ENCODE measurements at places on chromosomes 1 and 21. TPM values are rescaled to one million over a fixed set of nuclear protein-coding genes. Genes with fewer than 3 reads are reported as not detected.

ATP1A4 gene
- total RNA-seq, result not detected

TTC34 gene
- total RNA-seq, result 0.58 TPM

SLC1A7 gene
- not detected for total RNA-seq

NLRP3 gene
- total RNA-seq, result not detected

TMIGD3 gene
- not detected for total RNA-seq

SLC45A1 gene
- not detected for total RNA-seq

ASTN1 gene
- total RNA-seq, result not detected

TNFSF4 gene
- 0.14 TPM for total RNA-seq

- H3K36me3 ChIP-seq, result peaks cover 15% of the 10 kb centered on the region
- DNase-seq, result no peak
- H3K4me3 ChIP-seq, result no peak overlapping the region
- H3K27me3 ChIP-seq, result no peaks in the 10 kb centered on the region
- H3K27ac ChIP-seq, result no peak overlapping the region
These were observed 5.2 kb downstream of the DUSP10 start for GRCh38 chr1:221736714-221737113.

DNA sequence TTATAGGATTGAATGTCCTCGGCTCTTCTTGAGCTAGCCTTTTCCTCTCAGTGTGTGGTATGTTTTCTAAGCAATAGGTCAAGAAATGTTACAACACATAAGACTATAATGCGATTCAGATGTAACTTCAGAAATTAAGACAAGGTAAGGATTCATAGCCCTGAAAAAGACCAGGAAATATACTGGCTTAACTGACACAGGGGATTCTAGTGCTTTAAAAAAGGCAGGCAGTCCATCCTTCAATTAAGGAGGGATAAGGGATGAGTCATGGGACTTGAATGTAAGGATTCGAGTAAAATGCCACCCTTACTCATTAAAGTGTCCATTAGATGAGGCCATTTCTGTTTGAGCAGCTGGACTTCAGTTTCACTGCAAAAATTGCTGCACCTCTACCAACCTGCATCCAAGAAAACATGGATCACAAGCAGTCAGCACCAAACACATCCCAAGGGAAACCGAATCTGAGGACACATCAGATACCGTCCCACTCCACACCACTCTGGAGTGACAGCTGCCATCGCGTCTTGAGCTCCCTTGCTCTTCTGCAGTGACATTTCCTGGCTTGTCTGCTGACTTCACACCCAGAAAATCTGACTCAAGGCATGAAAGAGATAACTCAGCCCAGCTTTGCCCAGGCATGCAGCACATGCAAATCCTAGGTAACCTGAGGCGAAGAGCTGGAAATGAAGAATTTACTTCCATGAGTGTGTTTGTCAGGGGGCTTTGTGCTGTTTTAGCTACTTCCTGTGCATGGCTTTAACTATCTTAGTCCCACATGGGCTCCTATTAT, 37.8 kb downstream of the NGF start:
- H3K27me3 ChIP-seq, result no peaks in the 10 kb centered on the region
- H3K4me1 ChIP-seq, result peaks cover 4% of the 10 kb centered on the region
- no peak overlapping the region for H3K4me3 ChIP-seq
- H3K36me3 ChIP-seq, result no peaks in the 10 kb centered on the region
- no peak overlapping the region for H3K27ac ChIP-seq
- no peak for DNase-seq

GRCh38 chr1:115229016-115229415, 109.0 kb downstream of the NGF start:
- peak overlapping the region; percentile 15 for H3K4me3 ChIP-seq
- DNase-seq, result no peak
- peak overlapping the region; percentile 11 for H3K27ac ChIP-seq
- H3K4me1 ChIP-seq, result no peaks in the 10 kb centered on the region

GRCh38 chr1:186872291-186872690, 43.5 kb downstream of the PLA2G4A start:
- no peak overlapping the region for H3K4me3 ChIP-seq
- DNase-seq, result no peak
- H3K27ac ChIP-seq, result no peak overlapping the region
- H3K27me3 ChIP-seq, result no peaks in the 10 kb centered on the region
- H3K4me1 ChIP-seq, result no peaks in the 10 kb centered on the region
- H3K36me3 ChIP-seq, result no peaks in the 10 kb centered on the region

GRCh38 chr1:26349188-26349876, 4.6 kb downstream of the CRYBG2 start:
- H3K27ac ChIP-seq, result no peak overlapping the region
- no peaks in the 10 kb centered on the region for H3K36me3 ChIP-seq
- no peak for DNase-seq
- H3K27me3 ChIP-seq, result no peaks in the 10 kb centered on the region

- DNase-seq, result no peak
- H3K36me3 ChIP-seq, result no peaks in the 10 kb centered on the region
- no peak overlapping the region for H3K27ac ChIP-seq
These were observed 106.3 kb downstream of the COL11A1 start for GRCh38 chr1:103002005-103002404.

DNA sequence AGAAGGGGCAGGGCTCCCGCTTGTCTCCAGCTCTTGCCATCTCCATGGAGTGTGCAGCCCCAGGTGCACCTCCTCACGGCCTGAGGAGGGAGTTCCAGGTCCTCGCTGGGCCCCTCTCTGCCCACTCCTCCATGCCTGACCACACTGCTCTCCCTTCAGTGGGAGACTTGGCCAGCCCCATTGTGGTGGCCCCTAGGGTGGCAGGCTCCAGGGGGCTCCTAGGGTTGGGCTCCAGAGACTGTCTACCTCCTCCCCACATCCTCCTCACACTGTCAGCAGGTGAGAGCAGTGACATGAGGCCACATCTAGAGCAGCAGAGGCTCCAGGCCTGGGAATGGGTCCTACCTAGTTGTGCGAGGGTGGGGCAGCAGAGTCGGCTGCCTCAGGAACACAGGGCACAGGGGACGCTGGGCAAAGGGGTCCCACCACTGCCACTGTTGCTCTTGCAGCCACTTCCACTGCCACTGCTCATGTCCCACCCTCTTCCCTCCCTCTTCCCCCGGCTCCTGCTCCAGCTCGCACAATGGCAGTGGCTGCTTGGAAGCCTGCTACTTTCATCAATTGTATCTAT, 514.8 kb downstream of the MRPL39 start:
- H3K4me1 ChIP-seq, result no peaks in the 10 kb centered on the region
- H3K27me3 ChIP-seq, result no peaks in the 10 kb centered on the region
- no peaks in the 10 kb centered on the region for H3K36me3 ChIP-seq
- H3K4me3 ChIP-seq, result no peak overlapping the region
- H3K27ac ChIP-seq, result no peak overlapping the region

DNA sequence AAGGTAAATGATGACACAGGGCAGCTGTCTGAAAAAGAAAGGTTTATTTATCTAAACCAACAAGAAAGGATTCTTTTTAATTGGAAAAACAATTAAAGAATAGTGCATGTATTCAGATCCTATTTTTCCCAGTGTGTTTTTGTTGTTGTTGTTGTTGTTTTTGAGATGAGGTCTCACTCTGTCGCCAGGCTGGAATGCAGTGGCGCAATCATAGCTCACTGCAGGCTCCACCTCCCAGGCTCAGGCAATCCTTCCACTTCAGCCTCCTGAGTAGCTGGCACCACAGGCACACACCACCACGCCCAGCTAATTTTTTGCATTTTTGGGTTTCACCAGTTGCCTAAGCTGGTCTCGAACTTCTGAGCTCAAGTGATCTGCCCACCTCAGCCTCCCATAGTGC, 22.1 kb downstream of the NEK2 start:
- no peaks in the 10 kb centered on the region for H3K36me3 ChIP-seq
- no peaks in the 10 kb centered on the region for H3K4me1 ChIP-seq
- DNase-seq, result no peak
- no peak overlapping the region for H3K4me3 ChIP-seq

DNA sequence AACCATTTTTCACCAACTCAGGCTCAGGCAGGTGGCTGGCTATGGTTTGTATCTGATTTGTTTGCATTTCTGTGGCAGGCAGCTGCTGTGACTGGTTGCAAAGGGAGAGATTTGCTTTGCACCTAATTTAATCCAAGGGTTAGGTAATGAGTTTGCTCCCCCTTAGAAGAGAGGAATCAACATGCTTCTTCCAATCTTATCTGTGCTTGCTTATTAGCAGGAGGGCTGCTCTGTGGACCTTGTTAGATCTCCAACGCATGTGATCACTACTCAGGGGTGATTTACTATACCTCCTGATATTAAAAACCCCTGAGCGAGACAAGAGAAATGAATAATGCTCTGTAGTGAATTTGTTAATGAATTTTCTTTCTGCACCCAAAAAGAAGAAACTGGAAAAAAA, 20.5 kb downstream of the OLFML3 start:
- no peak overlapping the region for H3K27ac ChIP-seq
- H3K4me1 ChIP-seq, result peaks cover 4% of the 10 kb centered on the region
- no peak for DNase-seq
- no peaks in the 10 kb centered on the region for H3K27me3 ChIP-seq
- H3K36me3 ChIP-seq, result no peaks in the 10 kb centered on the region

DNA sequence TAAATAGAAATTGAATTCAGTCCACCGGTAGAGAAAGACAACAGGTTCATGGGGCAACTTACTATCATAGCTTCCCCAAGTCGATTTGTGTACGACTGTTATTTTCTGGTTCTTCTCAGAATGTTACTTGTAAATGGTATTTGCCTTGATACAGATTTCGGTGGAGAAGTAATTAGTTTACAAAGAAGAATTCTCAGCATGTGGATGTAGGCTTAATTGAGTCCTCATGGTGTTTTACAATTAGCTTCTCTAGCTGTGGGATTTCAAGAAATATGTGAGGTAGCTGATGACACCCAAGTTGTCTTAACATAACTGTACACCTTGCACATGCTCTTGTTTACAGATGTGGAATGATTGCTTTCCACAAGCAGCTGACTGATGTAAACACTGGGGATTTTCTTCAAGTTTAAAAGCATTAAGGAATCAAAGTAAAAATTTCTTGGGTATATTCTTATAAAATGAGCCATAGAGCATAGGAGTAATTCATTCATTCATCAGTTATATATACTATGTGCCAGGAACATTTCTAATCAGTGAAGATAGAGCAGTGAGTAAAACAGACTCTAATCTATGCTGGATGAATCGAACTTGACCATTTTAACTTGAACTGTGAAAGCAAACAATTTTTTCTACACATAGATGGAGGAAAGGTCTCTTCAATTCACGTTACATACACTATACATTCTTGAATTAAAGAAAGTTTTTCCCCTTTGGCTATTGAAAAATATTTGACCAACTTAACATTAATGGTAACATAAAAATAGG, 1.4 kb downstream of the MACO1 start:
- peak overlapping the region; percentile 96 for H3K27ac ChIP-seq
- H3K27me3 ChIP-seq, result no peaks in the 10 kb centered on the region
- peaks cover 46% of the 10 kb centered on the region for H3K4me1 ChIP-seq
- DNase-seq, result no peak
- no peaks in the 10 kb centered on the region for H3K36me3 ChIP-seq
- peak overlapping the region; percentile 94 for H3K4me3 ChIP-seq

- H3K27me3 ChIP-seq, result no peaks in the 10 kb centered on the region
- no peak for DNase-seq
- no peak overlapping the region for H3K4me3 ChIP-seq
- H3K36me3 ChIP-seq, result peaks cover 40% of the 10 kb centered on the region
- no peak overlapping the region for H3K27ac ChIP-seq
These were observed 16.6 kb downstream of the PSEN2 start for GRCh38 chr1:226887006-226887405.

DNA sequence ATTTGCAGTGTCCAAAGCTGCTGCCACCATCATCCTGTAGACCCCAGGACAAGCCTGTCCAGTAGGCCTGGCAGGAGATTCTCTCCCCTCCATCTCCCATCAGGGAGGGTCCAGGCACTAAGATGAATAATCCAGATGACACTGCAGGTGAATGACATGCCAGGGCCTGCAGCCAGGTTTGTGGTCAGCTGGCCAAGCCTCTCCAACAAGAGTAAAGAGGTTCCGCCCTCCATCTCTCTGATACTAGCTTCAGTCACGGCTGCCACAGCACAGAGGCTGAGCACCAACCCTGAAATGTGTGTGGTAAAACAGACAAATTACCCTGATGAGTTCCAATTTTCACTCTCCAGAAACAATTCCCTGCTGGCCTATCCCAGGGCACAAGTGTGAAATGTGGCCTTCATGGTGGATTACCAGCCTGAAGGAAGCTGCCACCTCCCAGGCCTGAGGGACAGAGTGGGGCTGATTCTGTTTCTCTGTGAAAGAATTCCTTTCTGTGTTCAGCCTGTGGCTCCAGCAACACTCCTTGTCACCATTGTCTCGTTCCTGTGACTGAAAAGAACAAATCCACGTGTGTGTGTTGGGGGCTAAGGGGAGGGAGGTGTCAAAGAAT, 19.9 kb upstream of the LHX4 start:
- no peak for DNase-seq
- H3K27me3 ChIP-seq, result no peaks in the 10 kb centered on the region
- no peak overlapping the region for H3K4me3 ChIP-seq
- no peak overlapping the region for H3K27ac ChIP-seq
- no peaks in the 10 kb centered on the region for H3K36me3 ChIP-seq

- H3K27ac ChIP-seq, result no peak overlapping the region
- H3K4me3 ChIP-seq, result no peak overlapping the region
- no peaks in the 10 kb centered on the region for H3K4me1 ChIP-seq
- no peaks in the 10 kb centered on the region for H3K36me3 ChIP-seq
- no peaks in the 10 kb centered on the region for H3K27me3 ChIP-seq
These were observed 29.6 kb upstream of the RASAL2 start for GRCh38 chr1:178064191-178064821.

DNA sequence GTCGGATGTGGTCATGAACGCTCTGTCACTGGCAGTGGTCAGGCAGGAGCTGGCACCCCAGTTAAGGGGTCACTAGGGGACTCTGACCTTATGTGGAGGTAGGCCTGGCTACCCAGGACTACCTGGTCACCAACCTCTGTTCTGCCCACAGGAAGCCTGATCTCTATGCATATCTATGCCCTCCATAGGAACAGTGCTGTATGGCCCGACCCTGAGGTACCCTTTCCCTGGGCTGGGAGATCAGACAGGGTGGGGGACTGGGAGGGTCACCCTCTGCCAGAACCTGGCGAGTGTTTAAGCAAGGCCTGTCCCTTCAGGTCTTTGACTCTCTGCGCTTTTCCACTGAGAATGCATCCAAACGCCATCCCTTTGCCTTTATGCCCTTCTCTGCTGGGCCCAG, 19.0 kb downstream of the CYP4B1 start:
- no peaks in the 10 kb centered on the region for H3K4me1 ChIP-seq
- no peaks in the 10 kb centered on the region for H3K27me3 ChIP-seq
- no peak overlapping the region for H3K4me3 ChIP-seq

GRCh38 chr21:33339918-33340317, 15.1 kb downstream of the IFNAR1 start:
- no peak overlapping the region for H3K4me3 ChIP-seq
- H3K27ac ChIP-seq, result no peak overlapping the region
- DNase-seq, result no peak
- no peaks in the 10 kb centered on the region for H3K27me3 ChIP-seq
- H3K4me1 ChIP-seq, result peaks cover 7% of the 10 kb centered on the region
